Type B pancreatic cell (in vitro differentiated cells): ENCODE measurements at places on chromosomes 11 and 22. TPM values are rescaled to one million over a fixed set of nuclear protein-coding genes. Genes with fewer than 3 reads are reported as not detected.

The NLRP14 gene
- 0.12 and 0.24 TPM in 2 replicates for total RNA-seq

The OR10G4 gene
- not detected in 2 replicates for total RNA-seq

The SERPING1 gene
- 58.5 and 74.7 TPM in 2 replicates for total RNA-seq

The C1QTNF4 gene
- total RNA-seq: 0.43 and 11.7 TPM in 2 replicates

The PATE2 gene
- total RNA-seq: not detected in 2 replicates

The CEND1 gene
- total RNA-seq: 0.17 and 0.89 TPM in 2 replicates

The HBB gene
- total RNA-seq: not detected in 2 replicates

The C11orf42 gene
- total RNA-seq: not detected in 2 replicates

The ANO3 gene
- 0.29 and 1.0 TPM in 2 replicates for total RNA-seq

The TIMP3 gene
- 38.3 and 45.9 TPM in 2 replicates for total RNA-seq

The PHLDB1 gene
- 21.2 and 63.1 TPM in 2 replicates for total RNA-seq

The BIK gene
- 5.4 and 37.9 TPM in 2 replicates for total RNA-seq

The MEI1 gene
- total RNA-seq: 0.90 and 1.2 TPM in 2 replicates

The CASP5 gene
- total RNA-seq: 0.95 TPM in 1 of 2 replicates, not detected in the other
